T-helper 2 cell treated with Interferon-gamma antibody and Interleukin-4, amounts not matched to agents 5 μg/mL and 100 μg/mL, for 36 hours (primary cell): ENCODE measurements at places on chromosomes 3 and 15.

GRCh38 chr3:103992469-103992868 lies 1374.2 kb upstream of the ALCAM start:
- no peak for DNase-seq

- peak; percentile 19 for DNase-seq
Measured at GRCh38 chr15:55168350-55168974, 28.3 kb downstream of the RSL24D1 start.

DNA sequence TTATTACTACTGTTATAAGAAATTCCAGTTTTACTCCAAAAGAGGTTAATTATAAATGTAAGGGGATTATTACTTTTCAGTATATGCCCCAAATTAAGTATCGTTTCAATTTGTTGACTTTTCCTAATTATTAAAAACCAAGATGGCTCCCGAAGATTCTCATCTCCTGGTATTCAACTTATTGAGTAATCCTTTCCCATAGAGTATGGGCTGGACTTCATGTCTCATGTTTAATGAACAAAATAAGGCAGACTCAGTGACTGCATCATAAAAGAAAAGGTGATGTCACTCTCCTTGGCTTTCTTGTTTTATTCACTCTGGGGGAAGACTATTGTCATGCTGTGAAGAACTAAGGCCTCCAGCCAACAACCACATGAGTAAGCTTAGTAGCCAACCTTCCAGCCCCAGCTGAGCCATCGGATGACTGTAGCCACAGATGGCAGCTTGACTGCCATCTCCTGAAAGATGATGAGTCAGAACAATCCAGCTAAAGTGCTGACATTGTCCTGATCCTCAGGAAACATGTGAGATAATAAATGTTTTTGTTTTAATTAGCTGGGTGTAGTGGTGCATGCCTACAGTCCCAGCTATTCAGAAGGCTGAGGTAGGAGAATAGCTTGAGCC lies 17.3 kb downstream of the IGF2BP2 start:
- DNase-seq = no peak

- no peak for DNase-seq
Measured at GRCh38 chr3:130825762-130826299, 68.1 kb upstream of the ATP2C1 start.

GRCh38 chr15:48871542-48871941 lies 6.4 kb upstream of the EID1 start:
- DNase-seq = no peak

GRCh38 chr3:72897758-72898007 lies 9.8 kb downstream of the GXYLT2 start:
- no peak for DNase-seq

DNA sequence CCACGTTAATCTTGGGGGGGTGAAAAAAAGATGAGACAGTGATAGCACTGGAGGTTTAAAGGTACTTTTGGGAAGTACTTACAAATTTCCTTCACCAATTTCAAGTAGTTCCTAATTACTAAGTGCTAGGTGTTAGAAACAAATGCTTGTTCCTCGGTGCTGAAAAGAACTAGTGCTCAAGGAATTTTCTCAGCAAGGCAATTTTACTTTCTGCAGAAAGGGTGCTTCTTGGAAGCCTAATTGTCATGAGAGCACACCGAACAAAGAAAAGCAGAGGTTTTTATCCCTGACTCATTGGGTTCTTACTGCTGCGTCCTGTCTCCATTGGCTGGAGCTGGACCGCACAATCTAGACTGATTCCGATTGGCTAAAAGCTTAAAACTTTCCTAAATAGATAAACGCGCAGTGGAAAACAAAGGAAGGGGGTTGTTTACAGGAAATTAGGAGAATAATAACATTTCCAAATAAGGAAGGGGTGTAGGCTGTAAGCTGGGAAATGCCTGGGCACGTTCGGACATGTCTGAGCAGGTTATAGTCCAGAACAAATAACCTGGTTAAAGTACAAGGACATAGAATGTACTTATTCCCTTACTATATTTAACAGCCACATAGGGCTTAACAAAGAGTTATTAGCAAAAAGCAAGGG lies 49.6 kb downstream of the CHD2 start:
- no peak for DNase-seq

GRCh38 chr15:60720493-60721256 lies 241.7 kb upstream of the ICE2 start:
- peak; percentile 82 for DNase-seq

DNA sequence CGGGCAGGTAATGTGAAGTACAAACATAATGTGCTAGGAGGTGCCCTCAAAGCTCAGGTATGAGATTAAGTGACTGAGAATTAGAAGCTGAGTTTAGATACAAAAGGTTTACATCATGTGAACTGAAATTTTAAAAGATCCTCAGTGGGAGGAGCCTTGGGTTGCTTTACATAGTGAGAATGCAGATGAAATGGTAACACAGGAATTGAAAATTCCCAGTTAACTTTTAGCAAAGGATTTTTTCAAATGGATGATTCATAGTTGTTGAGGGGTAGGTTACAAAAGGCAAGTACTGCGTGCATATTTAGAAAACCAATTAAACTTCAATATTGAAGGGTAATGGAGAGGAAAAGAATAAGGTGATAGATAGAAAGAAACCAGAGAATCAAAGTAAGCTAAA lies 157.3 kb downstream of the PLCH1 start:
- DNase-seq = no peak

DNA sequence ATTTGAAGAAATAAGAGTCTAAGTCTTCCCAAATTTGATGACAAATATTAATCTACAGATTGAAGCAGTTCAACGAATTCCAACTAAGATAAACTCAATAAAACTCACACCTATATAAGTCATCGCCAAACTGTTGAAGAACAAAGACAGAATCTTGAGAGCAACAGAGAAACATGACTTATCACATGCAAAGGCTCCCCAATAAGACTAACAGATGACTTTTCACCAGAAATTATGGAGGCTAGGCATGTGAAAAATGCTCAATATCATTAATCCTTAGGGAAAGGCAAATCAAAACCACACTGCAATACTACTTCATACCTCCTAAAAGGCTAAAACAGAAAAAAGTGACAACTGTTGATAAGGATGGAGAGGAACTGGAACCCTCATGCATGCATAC lies 517.6 kb upstream of the SUCLG2 start:
- no peak for DNase-seq

DNA sequence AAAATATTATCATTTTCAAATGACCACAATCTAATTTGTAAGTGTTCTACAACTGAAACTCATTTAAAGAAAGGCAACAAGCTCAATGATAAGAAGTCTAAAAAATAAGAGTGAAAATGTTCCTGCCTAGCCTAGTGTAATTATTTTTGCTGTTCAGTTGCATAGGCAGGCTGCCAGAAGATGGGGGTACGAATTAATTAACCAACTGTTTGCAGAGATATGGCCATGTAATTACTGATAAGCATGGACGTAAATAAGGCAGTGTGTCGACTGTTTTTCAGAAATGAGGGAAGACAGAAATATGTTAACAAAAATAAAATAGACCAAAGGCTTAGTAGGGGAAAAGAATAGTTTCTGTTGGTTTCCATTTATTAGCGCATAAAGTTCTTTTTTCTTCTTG lies 24.7 kb upstream of the SCAANT1 start:
- DNase-seq = no peak

GRCh38 chr3:13202744-13203397 lies 129.6 kb upstream of the IQSEC1 start:
- no peak for DNase-seq

DNA sequence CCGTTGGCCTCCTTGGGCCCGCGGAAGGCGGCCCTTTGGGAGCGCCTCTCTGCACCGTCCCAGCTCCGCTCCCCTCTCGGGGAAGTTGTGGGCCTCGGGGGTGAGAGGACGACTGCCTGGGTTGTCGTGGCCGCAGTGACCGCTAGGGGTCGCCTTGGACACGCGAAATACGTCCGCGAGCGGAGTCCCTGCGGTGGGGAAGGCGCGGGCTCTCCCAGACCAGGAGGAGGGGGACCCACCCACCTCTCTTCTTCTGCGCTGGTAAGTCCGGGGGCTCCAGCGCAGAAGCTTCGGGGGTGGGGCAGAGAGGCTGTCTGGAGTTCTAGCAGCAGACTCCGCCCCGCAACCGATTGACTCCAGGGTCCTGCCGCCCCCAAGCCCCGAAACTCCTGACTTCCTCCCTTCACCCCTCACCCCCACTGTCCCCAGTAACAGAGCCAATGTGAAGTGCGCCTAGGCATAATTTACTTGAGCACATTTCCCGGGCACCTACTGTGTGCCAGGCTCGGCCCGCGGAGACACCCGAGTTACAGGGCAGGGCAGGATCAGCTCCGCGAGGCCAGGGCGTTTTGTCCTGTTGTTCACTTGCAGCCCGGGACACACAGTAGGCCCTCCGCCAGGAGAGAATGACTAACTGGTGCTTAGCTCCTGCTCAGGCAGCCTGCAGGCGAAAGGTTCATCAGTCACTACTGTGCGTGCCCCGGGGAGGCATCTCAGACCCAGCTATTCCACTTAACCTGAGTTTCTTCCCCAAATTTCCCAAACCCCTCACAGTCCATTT lies 32.8 kb downstream of the DNASE1L3 start:
- peak; percentile 82 for DNase-seq

GRCh38 chr3:104717828-104718196 lies 648.9 kb upstream of the ALCAM start:
- DNase-seq = no peak

DNA sequence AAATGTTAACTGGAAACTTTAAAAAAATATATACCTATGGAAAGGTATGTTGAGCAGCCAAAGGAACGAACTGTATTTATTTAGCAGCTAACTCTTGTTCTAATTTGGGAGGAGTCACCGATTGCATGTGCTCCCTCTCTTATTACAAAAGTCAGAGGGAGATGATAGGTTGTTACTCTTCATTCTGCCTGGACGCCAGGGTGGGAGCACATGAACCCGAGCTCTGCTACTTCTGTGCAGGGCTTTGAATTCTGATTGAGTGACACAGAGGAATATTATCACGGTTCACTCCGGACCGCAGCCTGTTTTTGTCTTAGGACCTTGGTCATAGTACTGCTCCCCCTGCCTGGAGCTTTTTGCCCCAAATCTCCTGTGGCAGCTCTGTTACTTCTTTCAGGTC lies 36.9 kb upstream of the LRIG1 start:
- no peak for DNase-seq
